ENCODE measurements at places on chromosomes 4 and X.

DNA sequence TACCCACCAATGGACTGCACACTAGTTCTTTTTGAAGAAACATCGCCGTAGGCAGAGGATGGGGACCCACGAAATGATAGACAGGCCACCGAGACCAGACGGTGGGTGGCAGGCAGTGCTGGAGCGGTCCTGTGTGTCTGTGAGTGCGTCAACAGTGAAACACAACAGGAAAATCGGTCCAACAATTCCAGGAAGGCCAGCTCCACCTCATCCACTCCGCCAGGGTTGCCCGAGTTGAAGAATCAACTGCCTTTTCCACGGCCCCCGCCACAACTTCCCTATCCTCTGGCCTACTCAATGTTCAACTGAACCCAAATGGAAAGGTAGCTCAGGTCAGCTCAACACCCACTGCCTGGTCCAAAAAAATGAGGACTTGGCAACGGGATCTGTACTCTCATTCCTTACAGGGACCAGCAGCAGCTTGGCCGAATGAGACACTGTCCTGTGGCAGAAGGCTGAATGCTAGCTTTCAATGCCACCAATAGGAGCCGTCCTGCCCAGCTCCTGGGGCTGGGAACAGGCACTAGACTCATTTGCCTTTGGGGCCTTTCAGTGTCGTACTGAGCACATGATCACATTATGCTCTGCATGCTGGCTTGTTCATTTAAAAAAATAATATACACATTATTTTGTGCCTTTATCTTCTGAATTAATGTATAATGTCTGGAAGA lies 43.5 kb downstream of the MID1 start:
- no peak for DNase-seq

DNA sequence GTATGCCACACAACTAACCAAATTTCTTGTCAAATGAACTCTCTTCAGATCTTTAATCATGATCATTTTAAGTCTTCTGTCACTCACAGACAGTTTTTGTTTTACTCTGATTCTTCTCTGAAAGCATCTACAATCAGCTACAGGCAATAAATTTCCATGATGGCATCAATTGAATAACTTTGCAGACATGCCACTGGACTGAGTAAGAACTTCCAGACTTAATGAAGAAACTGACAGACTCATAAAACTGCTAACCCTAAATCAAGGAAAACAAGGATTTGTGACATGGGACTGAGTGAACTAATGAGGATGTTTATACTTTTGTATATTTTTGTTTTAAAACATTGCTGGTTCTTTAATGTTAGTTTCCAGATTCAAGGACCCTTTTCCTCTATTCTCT lies 5.5 kb upstream of the PPP1R2C start:
- DNase-seq, result no peak

DNA sequence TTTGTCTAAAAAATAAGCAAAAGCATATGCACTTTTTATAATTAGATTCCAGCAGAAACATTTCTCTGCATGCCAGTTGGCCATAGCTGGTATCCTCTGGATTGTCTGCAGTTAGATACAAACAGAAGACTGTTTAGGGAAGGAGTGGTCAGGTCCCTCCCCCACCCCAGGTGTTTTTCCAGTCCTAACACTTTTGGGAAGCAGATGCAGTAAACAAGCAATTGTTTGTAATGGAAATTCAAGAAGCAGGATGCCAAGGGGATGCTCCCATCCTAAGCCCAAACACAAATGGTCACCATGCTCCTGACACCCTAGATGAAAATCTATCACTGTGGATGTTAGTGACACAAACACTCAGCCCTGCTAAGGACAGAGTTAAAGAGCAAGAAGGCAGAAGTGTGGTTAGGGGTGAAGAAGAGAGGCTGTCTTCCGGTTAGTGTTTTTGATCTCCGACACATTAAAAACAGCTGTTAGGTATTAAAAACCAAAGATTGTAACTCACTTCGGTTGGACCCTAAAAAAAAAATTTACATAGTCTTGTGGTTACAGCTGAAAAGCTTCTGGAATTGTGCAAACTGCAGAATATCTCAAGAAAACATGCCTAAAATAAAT lies 7.9 kb downstream of the LEF1 start:
- DNase-seq, result no peak

DNA sequence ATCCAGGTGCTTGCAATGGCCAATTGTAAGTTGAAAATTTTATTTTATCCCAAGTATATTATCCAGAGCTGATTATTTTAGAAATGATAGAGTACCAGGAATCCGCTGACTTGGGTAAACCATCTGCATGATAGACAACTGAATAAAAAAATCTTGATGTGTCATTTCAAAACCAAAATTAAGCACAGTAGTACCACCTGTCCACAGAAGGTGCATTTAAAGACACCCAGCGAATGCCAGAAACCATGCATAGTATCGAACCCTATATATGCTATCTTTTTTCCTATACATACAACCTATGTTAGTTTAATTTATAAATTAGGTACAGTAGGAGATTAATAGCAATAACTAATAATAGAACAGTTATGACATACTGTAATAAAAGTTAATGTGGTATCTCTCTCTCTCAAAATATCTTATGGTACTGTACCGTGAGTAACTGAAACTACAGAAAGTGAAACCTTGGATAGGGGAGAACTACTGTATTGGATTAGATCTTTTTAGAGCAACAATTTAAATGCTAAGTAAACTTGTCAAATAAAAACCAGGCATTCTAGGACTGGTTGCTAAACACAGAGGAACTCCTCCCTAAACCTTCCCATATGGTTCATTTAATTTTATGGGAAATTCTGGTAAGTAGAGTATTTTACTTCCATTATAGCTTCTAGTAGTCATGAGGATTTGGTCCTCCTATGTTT lies 6.2 kb downstream of the NEIL3 start:
- no peak for DNase-seq

- DNase-seq, result no peak
These were observed 61.1 kb downstream of the ABCG2 start for GRCh38 chr4:88097301-88097700.

- no peak for DNase-seq
These were observed 151.5 kb downstream of the CORIN start for GRCh38 chr4:47686294-47686872.

DNA sequence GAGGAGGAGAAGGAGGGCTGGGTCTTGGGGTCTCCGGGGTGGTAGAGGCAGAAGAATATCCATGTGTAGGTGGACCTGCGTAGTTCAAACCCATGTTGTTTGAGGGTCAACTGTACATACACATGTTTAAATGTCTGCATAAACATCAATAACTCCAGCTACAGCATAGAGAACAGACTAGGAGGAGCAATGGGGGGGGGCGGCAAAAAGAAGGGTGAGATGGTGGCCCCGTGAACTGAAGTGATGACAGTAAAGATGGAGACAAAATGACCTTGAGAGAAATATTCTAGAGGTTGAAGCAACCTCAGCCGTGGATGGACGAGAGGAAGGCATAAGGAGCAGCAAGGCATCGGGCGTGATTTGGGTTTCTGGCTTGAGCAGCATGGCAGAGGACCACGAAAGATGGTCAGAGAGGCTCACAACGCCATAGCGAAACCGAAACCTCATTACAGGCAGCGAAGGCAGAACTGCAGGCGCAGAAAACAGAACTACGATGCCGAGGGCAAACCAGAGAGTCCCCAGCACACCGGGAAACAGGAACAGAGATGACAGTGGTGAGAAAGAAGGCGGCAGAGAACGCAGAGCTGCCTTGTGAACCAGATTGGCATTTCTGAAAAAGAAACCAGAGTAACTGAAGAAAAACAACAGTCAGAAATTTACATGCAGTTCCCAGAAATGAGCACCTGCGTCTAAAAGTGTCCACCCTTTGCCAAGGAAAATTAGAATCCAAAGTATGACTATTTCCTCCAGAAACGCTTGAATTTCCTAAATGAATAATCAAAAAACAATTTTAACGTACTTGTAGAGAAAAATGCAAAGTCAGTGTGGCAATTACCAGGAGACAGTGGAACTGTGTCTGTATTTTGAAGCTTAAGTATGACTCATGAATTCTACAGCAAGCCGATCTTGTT lies 50.3 kb upstream of the ENPP6 start:
- DNase-seq, result no peak

- no peak for DNase-seq
These were observed 35.3 kb downstream of the PNPLA4 start for GRCh38 chrX:7891928-7892327.

- DNase-seq, result no peak
These were observed 67.7 kb downstream of the THOC2 start for GRCh38 chrX:123665197-123665596.

GRCh38 chrX:40172401-40173142 lies 74.8 kb upstream of the BCOR start:
- DNase-seq, result peak; percentile 34

GRCh38 chrX:53642337-53642736 lies 44.2 kb downstream of the HUWE1 start:
- DNase-seq, result no peak

DNA sequence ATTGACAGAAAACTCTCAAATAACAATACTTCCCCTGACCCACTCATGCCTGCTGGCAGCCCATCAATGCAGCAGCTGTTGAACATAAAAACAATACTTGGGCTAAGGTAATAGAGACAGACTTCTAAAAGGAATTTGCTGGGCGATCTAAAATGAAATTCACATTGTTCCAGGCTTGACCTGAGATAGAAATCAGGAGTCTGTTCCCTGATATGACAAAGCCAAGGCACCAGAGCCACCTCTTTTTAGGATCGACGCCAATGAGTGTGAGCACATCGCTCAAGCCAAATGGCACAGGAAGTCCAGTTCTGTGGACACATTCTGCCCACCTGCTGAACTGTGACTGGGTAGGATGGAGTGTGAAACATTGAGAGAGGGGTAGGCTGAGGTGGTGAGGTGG lies 4.9 kb downstream of the SEPTIN11 start:
- DNase-seq, result no peak

DNA sequence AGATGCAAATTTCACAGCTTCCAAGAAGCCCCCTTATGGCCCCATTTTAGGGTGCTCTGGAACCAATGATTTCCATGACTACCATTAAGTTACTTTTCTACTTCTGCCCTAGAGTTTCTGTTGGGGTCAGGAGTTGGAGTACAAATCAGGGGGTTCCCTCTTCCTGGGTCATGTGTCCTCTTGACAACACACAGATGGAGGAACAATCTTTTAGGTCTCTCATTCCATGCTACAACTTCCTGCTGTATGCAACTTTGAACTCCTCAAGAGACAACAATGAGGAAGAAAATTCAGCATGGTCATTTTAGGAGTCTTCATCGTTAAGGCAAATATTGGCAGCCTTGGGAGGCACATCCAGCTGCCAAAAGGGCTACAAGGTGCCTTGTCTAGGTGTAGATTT lies 79.7 kb downstream of the SEL1L3 start:
- no peak for DNase-seq

GRCh38 chr4:22029803-22030202 lies 81.2 kb upstream of the KCNIP4 start:
- DNase-seq, result no peak

DNA sequence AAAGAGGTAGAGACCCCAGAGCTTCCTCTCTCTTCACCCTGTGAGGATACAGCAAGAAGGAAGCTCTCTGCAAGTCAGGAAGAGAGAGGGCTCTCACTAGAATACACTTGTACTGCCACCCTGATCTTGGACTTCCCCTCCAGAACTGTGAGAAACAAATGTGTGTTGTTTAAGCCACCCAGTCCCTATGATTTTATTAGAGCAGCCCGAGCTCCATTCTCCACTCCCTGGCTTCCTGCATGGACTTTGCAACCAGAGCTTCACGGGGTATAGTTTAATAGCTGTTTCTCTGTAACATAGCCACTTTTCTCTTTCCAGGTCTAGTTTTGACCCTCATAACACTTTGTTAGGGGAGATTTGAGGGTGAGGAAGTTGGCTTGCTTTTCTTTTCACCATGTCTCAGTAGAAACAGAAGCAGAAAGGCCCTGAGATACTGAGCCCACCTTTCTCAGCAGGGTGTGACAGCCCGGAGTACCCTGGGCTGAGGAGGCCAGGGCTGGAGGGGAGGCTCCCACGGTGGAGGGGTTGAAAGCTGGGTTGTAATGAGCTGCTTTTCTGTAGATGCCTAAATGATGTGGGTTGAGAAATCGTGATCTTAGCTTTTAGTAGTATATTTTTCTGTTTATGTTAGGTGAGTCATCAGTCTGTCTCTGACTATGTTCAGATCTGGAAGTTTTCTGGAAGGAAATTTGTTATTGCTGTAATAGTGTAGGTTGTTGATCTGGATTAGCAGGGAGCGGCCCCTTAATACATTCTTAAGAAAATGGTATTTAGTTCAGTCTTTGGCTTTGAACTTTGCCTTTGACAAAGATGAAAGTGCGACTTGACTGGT lies 118.6 kb downstream of the PTTG2 start:
- no peak for DNase-seq

All from left hindlimb (tissue), 1 donor.